Activated CD4-positive, alpha-beta T cell treated with anti-CD3 and anti-CD28 coated beads, Interleukin-2, Interleukin-6, amounts not matched to agents 100 ng/mL and 50 ng/mL, durations not matched to agents 16 hours and 8 hours (primary cell): ENCODE measurements at places on chromosomes 2 and 18.

DNA sequence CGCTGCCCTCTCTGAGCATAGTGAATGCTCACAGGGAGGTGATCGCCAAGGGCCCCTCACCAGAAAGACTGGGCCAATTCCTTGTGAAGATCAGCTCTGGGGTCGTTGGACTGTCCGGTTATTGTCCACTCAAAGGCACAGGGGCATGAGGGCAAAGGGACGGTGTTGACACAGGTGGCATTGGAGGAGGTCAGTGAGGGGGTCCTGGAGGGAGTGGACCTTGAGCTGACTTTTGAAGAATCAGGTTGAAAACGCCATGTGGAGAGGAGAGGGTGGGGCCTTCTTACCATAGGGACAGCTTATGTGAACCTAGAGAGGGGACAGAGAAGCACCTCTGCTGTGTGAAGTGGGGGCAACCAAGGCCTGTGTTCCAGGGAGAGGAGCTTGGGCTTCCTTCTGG is 131.5 kb downstream of the TFCP2L1 start:
- no peak for DNase-seq

DNA sequence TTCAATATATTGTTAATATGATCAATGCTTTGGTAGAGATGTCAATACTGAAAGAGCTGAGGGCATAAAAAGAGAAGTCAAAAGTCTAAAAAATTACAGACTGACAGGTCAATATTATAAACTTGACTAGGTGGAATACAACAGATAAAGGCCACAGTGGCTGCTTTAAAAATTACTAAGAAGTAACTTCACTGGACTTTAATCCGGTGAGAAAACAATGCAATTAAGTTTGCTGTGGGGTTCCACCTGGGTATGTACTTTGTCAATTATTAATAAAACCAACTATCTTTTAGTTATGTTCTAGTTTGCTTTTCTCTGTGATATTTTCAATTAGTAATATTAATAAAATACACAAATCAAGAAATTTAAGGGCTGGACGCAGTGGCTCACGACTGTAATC is 44.7 kb downstream of the RAPH1 start:
- DNase-seq, result no peak

DNA sequence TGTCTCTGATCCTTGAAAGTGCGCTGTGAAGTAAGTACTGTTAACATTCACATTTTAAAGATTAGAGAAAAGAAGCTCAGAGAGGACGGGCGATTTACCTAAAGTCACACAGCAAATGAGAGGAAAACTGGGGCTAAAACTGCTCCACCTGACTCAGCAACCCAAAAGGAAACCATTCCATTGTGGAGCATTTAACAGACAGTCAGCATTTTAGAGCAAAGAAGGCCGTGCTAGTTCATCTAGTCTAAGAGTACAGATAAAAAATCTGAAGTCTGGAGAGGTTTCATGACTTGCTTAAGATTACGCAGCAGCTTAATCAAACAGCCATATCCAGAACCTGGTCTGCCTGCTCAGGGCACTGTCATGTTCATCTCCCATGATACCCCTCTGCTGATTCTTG is 19.9 kb upstream of the KCNF1 start:
- DNase-seq, result no peak

- DNase-seq, result peak; percentile 63
Measured at GRCh38 chr2:64359892-64360657, 93.9 kb upstream of the LGALSL start.

GRCh38 chr18:46627136-46627535 is 29.9 kb downstream of the LOXHD1 start:
- DNase-seq, result no peak

DNA sequence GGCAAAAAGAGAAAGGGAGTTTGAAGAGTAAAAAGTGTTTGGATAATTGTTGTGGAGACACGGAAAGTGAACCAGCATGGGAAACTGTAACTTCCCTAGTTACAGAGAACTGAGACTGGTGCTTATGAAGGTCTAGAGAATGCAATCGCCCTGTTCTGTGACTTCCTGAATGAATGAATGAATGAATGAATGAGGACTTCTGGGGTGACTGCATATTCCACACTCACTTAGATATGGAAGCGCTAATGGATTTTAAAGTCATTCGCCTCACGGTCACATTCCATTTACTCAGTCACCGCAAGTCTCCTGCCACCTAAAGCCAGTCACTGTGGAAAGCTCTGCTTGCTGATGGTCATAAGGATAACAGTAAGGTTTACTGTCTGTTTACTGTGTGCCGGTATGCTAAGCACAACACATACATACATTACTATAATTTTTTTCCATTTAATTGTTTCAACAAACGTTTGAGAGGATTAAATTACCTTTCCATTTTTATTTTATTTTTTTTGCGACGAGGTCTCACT is 138.2 kb downstream of the CABLES1 start:
- no peak for DNase-seq

DNA sequence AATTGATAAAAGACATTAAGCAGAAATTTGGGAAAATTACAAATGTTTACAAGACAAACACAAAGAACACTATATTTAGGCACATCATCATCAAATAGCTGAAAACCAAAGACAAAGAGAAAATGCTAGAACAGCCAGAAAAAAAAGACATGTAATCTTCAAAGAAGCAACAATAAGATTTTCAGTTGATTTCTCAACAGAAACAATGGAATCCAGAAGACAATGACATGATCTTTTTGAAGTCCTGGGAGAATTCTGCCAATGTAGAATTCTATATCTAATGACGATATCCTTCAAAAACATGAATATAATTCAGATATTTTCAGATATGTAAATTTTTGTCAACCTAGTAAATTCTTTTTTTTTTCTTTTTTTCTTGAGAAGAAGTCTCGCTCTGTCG is 179.0 kb downstream of the PTPRM start:
- DNase-seq, result no peak

DNA sequence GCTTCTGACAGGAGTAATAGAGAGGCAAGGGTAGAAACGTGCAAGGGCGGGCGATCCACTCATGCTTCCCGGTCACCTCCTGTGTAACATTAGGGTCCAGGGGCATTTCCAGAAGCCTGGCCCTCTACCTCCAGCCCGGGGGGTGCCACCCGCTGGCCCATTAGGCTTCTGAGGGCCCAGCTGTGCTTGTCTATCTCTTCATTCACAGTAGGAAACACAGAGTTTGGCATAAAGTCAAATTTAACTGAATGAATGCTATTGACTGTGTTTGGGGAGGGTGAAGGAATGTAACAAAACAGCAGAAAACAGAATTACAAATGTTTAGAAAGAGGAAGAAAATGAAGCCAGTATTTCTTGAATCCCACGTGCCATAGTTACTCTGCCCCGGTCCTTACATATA is 112.4 kb upstream of the SLC66A3 start:
- DNase-seq, result no peak

- DNase-seq, result no peak
Measured at GRCh38 chr2:45895241-45895861, 243.9 kb downstream of the PRKCE start.

GRCh38 chr2:16225545-16225944 is 285.2 kb downstream of the MYCN start:
- DNase-seq, result no peak

- no peak for DNase-seq
Measured at GRCh38 chr2:69017080-69017479, 4.1 kb downstream of the ANTXR1 start.

DNA sequence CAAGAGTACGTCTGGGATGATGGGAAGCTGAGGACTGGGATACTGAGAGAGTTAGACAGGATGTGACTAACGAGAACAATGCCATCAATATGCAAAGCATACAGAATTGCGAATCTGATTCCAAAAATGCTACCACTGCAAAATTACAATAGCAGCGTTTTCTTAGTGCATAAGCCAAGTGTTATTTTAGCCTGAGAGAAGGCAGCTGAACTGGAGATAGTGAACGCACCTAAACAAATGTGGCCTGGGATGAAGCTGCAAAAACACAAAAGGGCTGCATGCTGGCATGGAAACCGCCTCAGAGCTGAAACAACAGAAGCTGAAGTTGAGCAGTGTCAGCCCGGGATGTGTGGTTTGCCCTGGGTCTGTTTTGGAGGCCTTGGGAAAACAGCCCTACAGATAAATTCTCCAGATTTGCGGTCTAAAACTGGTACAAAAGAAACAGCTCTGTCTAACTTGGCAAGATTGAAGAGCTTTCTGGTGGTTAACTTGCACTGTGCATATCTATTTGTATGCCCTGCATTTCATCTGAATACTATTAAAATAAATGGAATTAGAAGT is 45.5 kb downstream of the LYPD6 start:
- no peak for DNase-seq

DNA sequence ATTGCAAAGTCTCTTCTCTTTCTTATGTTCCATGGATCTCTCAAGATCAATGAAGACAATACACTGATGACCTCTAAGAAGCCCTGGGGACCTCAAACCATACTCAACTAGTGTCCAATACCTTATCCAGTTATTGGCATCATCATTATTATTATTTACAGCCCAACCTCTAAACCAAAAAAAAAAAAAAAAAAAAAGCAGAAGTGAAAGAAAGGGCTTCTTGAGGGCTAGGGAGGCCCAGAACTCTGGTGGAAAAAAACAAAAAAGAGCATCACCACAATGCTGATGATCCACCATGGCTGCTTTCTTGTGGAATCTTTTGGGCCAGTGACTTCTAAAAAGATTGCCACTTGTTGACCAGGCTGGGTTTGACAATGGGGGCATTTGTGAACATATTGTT is 324.9 kb downstream of the LPIN1 start:
- DNase-seq, result no peak

DNA sequence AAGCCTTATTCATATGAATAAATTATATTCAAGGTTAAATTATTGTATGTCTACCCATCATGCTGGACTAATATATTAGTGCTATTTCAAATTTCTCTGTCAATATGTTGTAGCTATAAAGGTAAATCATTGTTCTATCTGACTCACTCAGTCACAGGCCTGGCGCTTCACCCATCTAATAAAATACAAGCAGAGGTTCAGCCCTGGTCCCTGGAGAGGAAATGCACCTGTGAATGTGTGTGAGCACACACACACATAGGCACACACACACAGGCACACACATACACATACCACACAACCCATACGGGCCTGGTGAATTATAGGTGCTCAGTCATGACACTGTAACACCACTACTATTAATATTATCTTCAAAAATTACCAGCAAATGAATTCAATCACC is 1396.1 kb downstream of the DPP10 start:
- DNase-seq, result no peak

DNA sequence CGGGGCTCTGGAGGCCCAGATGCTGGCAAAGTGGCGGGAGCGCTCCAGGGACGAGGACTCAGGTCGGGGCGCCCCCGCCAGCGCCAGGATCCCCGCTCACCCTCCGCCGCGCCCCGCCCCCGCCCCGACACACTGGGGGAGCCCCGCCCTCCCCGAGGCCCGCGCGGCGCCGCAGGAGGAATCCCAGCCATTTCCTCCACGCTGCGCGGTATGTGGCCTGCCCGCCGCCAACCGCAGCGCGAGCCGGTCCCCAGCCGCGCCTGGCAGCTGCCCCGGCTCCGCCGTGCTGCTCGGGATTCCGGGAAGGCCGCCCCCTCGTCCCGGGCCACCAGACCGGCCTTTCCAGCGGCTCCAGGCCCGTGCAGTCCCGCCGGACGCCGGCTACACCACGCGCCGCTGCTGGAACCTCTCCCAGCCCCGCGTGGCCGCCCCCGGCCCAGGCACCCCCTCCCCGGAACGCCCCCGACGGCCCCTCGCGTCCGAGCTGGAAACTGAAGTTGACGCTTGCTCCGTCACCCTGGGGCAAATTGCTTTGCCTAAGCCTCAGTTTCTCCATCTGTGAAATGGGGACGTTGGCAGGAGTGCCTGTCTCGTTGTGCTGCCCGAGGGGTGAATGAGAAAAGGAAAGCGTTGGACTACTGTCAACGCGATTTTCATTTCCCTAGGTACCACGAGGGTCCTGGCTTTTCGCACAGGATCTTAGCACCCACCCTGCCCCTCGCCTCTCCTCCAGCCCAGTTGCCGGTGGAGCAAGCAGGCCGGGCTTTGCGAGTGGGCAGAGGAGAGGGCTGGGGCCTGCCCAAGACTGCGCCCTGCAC is 53.6 kb downstream of the PKDCC start:
- peak; percentile 58 for DNase-seq

- DNase-seq, result peak; percentile 7
Measured at GRCh38 chr2:40448476-40449079, 3.3 kb downstream of the SLC8A1 start.

DNA sequence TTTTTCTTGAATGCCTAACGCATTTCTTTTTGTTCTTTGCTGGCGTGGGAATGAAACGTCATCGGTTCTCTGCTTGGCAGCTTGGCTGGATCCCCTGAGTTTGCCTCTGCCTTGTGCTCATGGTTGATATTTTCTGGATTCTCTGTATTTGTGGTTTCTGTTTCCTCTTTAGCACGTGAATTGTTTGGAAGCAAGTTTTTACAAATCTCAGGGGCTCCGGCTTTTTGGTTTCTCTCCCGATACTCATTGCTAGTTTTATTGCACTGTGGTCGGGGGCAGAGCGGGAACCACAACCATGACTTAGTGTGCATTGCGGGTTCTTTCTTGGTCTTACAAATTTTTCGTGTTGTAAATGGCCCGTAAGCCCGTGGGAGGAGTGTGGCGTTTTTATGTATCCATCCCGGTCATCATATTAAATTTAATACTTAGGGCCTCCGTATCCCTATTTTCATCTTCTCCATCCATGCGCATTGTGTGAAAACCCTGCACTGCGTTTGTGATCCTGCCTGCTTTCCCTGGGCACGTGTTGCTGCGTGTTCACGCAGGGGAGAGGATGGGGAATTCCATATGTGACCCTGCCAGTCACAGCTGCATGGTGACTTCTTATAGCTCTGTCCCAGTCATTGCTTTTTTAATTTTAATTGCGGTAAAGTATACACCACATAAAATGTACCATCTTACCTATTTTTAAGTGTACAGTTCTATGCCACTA is 9.4 kb downstream of the RAMP1 start:
- no peak for DNase-seq

- DNase-seq, result no peak
Measured at GRCh38 chr2:99261242-99261641, 5.8 kb upstream of the LYG2 start.

GRCh38 chr18:31197676-31198075 is 35.0 kb upstream of the DSC1 start:
- DNase-seq, result no peak

DNA sequence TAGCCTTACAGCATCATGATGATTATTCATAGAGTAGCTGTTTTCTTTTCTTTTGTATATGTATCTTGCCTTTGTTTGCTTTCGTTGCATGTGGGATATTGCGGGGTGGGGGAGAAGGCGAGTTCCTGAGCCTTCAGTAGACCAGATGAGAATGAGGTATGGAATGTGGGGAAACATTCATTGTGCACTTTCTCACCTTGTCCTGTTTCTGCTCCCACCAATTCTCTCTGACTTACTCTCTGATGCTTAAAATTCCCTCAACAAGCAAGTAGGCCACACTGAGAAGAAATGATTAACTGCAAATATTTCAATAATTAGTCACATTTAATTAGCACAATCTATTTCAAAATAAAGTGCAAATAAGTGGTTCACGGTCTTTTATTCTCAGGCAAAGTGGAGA is 31.0 kb downstream of the GKN2 start:
- no peak for DNase-seq
